ENCODE measurements at places on chromosomes 3 and 15.

- no peak for DNase-seq
These were observed 1151.3 kb upstream of the CADM2 start for GRCh38 chr3:83807511-83807910.

DNA sequence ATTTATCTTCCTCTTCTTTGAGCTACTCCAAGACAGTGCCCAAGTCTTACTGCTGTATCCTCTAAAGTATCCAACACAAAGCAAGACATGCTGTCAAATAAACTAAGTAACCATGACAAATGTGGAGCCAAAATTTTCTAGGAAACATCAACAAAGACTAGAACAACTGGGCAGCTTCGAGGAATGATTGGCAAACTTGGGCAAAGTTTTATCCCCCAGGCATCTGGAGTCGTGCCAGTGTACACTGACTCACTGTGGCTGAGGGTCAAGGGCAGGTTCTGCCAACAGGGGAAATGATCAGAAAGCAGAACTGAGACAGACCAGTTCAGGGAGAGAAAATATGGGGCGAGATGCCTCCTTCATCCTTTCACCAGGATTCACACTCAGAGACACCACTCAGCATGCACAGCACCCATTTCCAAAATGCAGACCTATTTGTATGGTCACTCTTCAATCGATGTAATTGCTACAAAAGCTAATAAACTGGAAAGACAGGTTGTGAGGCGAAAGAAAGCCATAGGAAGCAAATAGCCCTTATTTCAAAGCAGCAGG is 65.8 kb downstream of the MB21D2 start:
- DNase-seq, result no peak

GRCh38 chr3:122003112-122003511 is 18.9 kb downstream of the ILDR1 start:
- no peak for DNase-seq

DNA sequence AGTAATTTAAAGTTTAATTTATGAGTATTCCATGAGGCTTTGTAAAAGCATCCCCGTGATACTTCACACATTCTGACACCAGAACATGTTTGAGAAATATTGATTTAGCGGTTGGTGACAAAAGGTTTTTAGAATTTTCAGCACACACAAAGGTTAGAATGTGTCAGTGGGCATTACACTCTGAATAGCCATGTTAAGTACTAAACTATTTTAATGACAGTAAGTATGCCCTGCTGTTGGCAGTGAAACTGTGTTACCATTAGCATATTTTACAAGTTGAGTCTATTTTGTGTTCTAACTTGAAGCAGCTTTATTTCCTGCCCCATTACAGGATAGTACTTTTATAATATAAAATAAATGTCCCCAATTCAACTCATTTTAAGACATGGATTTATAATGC is 66.5 kb downstream of the ADAMTSL3 start:
- DNase-seq, result no peak

- DNase-seq, result no peak
These were observed 25.3 kb downstream of the NCEH1 start for GRCh38 chr3:172685331-172686214.

DNA sequence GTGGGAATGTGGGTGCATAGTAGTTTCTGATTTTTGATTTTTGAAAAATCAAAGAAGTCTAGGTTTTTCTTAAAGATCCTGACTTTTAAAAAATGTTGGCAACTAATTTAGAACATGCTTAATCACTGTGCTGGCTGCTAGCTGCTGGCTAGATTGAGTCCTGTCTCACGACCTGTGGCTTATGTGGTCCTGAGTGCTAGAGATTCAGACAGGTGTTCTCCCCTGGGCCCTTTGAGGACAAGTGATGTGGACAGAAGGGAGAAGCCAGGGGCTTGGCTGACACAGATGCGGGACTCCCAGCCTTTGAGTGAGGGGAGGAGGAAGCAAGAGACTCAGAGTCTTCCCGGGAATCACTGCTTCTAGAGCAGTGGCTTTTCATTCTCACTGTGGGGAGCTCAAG is 47.5 kb downstream of the CORO2B start:
- no peak for DNase-seq

DNA sequence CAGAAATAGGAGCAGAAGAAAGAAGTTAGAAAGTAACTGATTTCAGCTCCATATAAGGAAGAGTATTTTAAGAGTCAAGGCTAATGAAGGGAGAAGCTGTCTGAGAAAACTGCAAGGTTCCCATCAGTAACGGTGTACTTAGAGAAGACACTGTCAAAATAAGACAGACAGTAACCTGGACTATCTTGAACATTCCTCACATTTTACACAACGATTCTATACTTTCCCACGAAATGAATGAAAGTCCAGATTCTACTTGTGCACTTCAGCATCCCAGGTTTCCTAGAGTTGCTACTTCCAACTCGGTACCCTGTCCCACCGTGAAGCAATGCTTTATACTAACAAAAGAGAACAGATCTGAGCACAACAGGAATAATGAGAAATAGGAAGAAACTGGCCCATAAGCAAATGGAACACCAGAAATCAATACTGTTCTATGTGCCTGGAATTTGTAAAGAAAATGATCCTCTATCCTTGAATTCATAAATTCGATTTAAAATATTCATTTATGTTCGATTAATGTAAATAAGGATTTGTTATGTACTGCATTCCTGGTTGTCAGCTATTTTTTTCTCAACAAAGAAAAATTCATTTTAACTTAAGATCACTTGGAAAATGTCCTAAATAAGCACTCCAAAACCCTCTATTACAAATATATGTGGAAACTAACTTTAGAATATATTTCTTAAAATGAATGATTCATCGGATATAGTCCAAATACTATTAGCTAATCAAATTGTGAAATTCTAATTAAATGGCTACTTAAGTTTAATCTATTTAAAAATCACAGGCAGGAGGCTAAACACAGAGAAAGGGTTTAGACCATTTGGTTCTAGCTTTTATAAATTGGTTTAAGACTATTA is 1.5 kb downstream of the C3orf70 start:
- no peak for DNase-seq

DNA sequence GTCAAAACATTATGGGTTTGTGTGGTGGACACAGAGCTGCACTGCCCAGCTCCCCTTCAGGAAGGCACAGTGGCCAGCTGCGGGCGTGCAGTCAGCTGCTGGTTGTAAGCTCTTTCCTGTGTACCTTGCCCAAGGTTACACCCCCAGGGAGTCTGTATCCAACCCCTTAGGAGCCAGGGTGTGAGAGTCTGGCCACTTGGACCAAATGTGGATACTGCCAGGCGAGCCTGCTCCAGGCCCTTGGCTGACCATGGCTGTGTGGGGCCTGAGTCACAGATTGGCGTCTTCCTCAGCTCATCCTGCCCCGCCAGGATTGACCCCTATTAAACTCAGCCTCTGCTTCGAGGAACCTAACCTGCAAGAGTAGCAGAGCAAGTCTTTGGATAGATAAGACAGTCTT is 56.9 kb downstream of the ABHD5 start:
- no peak for DNase-seq

DNA sequence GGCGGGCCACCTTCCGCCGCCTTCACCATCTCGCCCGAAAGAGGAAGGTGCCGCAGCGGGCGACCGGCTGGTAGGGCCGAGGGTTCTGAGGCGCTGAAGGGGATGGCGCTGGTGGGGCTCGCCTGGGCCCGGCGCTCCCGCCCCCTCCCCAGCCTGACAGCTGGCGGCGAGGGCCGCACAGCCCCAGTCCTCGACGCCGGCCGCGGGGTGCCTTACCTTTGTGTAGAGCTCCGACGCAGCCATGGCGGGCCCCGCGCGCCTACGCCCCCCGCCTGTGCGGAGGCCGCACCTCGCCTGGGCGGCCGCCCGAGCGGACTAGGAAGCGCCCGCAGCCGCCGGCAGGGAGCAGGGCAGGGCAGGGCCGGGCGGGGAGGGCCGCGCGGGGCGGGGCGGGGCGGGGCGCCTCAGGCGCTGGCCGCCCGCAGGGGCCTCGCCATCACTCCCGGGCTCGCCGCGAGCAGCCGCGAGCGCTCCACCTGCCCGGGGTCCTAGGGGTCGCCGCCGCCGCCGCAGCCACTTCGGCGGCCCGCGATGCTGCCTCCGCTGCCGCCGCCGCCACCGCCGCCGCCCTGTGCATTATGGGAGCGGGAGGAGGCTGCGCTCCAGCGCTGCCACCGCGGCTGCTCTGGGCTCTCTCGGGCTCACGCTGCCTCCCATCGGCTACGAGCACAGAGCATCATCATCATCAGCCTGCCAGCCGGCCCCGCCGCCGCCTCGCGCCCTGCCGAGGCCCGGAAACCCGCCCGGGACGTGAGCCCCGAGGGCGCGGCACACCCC is at the start of gene MYO5A:
MYO5A (minus strand) TSS at position 317 of the 777 bp plus-strand sequence; CDS start at position 243, 74 bp downstream.
- DNase-seq, result peak; percentile 69

DNA sequence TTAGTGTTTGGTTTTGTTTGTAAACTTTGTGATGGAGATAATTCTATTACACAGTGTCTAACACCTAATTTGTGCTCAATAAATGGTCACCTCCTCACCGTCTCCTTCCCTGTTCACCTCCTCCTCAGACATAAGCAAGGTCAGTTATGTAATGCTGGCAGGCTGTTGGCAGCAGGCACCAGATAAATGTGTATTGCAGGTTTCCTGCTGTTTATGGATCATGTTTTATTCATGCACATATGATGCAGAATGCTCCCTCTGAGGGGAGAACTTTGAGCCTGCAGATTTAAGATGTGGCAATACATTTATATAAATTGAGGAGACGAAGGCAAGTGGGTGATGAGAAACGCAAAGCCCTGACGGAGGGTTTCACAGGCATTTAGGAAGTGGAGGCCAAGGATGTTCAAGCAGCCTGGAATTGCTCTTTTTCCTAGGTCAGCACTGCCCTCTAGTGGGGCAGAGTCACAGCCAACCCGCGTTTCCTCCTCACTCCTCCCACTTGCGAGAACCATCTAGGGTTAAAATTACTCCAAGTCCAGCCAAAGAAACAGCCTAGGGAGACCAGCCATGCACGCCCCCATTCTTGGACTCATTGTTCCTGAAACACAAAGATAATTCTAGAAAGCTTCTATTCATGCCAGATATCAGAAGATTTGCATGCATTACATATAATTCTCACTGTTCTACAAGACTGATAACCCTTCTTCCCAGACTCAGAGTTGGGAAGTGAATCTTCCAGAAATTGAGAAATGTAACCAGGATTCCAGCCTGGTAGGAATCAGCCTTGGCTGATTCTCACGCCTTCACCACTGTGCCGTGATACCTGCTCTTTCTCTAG is 228.7 kb downstream of the SLCO3A1 start:
- DNase-seq, result peak; percentile 53

DNA sequence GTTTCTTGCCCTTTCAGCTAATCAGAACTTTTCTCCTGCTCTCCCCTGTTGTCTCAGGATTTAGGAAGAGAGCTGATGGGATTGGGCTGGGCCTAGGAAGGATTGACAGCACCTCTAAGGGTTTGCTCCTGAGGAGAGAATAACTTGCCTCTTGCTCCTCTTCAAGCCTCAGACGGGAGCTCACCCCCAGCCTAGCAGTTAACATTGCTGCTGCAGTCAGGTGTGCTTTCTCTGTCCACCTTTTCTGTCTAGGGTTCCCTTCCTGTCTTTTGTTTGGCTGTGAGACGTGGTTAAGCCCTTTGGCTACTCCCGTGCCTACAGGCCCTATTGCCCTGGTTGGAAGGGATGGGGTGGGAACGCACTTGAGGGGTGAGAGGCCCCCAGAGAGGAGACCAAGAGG is 20.1 kb downstream of the TMEM108 start:
- DNase-seq, result no peak

DNA sequence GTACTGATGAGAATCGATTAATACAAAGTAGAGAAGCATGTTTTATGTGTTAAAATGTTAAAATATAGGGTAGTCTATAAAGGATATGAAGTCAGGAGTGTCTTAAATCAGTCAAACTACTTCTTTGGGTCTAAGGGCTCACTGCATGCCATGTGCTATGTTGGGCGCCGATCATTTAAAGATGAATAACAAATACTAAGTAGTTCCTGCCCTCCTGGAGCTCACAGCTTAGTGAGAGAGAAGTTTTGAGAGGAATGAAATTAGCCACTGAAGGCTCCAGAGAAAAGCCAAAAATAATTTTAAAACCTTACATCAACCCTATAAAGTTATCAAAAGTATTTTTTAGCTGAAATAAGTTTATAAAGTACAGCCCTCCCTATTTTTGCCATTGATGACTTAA is 44.5 kb downstream of the BLM start:
- no peak for DNase-seq

DNA sequence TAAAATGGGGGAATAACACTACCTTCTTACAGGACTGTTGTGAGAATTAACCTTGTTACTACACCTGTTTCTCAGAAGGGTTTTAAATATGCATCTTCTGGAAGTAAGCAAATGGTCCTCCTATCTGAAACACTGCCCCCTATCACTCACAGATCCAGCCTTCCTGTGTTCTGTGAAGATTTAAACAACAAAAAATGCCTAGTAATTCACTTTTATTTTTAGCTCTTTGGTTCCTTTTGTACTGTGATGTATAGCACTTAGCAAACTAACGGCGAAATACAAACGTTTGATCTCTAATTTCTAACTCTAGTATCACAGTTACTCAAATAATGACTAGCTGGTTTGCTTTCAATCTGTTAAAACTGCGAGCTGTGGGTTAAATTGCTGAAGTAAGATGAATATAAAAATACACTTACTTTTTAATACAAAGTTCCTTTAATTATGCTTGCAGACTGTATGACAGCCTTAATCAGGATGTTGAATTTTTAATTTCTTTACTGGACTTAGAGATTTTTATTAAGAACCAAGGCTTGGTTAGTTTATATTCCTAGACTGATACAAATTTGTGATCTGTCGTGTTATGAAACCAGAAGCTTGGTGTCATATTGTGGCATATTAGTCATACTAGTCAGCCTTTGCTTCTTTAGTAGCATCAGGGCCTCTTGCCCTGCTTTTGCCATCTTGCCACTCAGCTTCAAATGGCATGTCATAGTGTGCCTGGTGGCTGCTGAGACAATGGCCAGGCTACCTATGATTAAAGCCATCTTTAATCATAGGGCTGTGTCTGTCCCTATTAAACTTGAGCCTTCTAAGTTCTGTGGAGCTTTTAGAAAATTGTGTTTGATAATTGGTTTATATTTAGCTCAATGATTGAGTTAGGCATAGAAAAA is 9.2 kb downstream of the EIF3J start:
- DNase-seq, result peak; percentile 29

- DNase-seq, result no peak
These were observed 57.3 kb upstream of the DPH6 start for GRCh38 chr15:35603301-35603700.

DNA sequence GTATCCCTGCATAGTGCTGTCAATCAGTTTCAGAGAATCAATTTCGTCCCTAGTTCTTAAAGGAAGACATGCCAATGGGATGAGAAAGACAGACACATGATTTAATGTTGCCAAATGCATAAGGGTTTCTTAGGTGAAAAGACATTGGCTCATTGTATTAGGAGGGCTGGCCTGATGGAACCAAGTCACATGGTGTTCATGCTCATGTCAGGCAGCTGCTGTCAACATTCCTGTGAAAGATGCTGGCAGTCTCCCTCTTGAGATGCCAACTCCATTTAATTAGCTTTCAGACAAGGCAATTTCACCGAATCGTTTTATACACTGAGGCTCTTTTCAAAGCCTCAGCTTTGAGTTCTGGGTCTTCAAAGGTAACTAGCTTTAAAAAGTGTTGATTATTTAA is 16.1 kb upstream of the IL1RAP start:
- DNase-seq, result no peak

- no peak for DNase-seq
These were observed 49.4 kb downstream of the GRK7 start for GRCh38 chr3:141812586-141812985.

All from stimulated activated CD4-positive, alpha-beta T cell treated with anti-CD3 and anti-CD28 coated beads, TNF-alpha, amount 100 ng/mL, for 48 hours (primary cell).